Peyer's patch (tissue), 4 donors: ENCODE measurements at places on chromosomes 3 and 15.

GRCh38 chr3:60603860-60604259 is 647.4 kb downstream of the FHIT start:
- DNase-seq, result no peak

- no peak for DNase-seq
Observed at GRCh38 chr3:185934767-185935464, 2.9 kb downstream of the TRA2B start.

DNA sequence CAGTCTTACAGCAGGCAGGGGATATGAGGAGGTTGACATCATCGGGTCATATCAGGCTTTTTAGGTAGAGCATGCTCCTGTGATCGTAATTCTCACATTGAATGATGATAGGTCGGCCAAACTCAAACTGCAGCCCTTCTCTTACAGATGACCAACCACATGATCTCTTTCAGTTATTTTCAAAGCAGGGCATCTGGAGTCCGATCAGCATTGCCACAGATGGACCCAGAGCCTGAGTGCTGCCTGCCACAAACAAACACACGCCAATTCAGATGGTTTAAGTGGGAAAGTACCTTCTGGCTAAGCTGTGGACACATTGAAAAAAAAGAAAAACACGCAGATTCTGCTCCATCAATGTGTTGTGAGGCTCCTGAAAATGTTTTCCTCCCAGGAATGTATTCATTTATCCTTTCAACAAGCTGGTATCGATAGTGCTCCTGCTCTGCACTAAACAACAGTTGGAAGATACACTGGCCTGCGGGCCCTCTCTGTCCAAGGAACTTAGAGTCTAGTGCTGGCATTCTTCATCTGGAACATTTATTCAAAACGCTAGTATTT is 31.2 kb downstream of the ARPP21 start:
- no peak for DNase-seq

- DNase-seq, result no peak
Observed at GRCh38 chr15:52682781-52683180, 3.6 kb upstream of the ATOSA start.

DNA sequence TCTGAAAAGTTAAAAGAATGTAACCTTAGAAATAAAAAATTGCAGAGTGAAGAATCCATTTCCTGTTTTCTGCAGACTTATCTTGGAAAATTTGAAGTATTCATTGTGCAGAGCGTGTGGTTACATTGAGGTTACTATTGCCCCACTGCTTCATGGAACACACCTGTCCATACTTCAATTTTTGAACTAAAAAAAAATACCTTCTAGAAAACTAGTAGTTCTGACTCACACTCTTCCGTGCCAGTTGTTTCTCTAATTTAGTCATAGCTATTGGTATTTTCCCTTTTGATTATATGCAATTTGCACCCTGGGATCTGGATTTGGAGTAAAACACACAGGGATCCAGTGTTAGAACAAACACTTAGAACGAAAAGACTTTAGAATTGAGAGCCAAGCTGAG is 111.8 kb upstream of the LYSMD4 start:
- no peak for DNase-seq
